Aorta (tissue), 5 donors: ENCODE measurements at places on chromosomes 16 and 17. TPM values are rescaled to one million over a fixed set of nuclear protein-coding genes. Genes with fewer than 3 reads are reported as not detected.
A peak's percentile ranks its signal among the peaks of the same experiment; 100 is the strongest.

DNA sequence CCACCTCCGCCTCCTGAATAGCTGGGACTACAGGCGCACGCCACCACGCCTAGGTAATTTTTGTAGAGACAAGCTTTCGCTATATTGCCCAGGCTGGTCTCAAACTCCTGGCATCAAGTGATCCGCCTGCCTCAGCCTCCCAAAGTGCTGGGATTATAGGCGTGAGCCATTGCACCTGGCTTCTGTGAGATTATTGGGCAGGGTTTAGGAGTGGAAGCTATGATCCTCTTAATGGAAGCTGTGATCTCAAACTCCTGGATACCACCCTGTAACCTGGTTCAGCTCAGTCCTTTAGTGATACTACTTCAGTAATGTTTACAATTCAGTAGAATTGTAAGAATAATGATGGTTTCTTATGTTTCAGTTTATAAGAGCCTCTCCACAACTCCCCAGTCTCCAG, 14.1 kb downstream of the NFE2L1 start:
- no peak overlapping the region for H3K27ac ChIP-seq
- no peak for DNase-seq
- H3K4me3 ChIP-seq, result no peak overlapping the region
- no peaks in the 10 kb centered on the region for H3K4me1 ChIP-seq
- H3K36me3 ChIP-seq, result no peaks in the 10 kb centered on the region

GRCh38 chr17:77778636-77779489, 179.6 kb upstream of the TNRC6C start:
- no peaks in the 10 kb centered on the region for H3K4me1 ChIP-seq
- peak overlapping the region; percentile 91 for H3K27ac ChIP-seq
- H3K36me3 ChIP-seq, result no peaks in the 10 kb centered on the region
- DNase-seq, result peak; percentile 92
- no peaks in the 10 kb centered on the region for H3K27me3 ChIP-seq

CES5A gene
- not detected for polyA plus RNA-seq

RND2 gene
- polyA plus RNA-seq, result 3.9 TPM

PDILT gene
- polyA plus RNA-seq, result not detected
